ENCODE measurements at places on chromosomes 11 and 22. TPM values are rescaled to one million over a fixed set of nuclear protein-coding genes. Genes with fewer than 3 reads are reported as not detected.

DNA sequence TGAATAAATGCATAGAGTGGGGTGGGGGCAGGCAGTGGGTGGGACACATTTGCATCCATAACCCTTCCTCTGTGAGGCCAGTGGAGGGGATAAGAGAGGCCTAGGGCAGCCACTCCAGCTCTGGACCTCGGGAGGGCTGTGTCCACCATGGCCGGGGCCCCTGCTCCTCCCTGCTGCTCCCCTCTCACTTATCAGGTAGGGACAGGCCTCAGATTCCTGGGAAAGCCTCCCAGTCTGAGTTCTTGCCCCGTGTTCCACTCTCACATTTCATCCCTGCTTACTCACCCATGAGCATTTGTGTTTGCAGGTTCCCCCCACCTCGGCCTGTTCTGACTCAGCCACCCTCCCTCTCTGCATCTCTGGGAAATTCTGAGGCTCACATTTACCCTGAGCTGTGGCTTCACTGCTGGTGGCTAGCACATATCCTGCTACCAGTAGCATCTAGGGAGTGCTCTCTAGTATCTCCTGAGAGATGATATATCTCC is 128.7 kb upstream of the TOP3B start:
- no peak for DNase-seq

Gene IL17REL
- total RNA-seq = not detected

DNA sequence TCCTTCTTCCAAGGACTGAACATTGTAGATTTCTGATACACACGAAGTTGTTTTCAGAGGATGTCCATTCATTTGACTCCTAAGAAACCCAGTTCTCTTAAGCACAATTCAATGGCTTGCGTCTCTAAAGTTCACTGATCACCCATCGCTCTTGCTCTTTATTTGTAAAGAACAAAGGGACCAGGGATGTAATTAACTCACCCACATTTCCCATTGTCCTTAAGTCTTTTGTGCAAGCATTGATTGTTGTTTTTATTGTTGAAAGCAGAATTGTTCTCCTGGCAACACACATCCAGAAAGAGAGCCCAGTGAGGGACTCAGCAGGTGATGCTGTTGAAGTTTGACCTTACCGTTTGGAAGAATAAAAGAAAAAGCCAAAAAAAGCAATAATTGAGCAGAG is 59.2 kb downstream of the SPON1 start:
- DNase-seq = no peak

GRCh38 chr22:26541167-26541819 is 29.0 kb upstream of the TFIP11 start:
- no peak for DNase-seq

DNA sequence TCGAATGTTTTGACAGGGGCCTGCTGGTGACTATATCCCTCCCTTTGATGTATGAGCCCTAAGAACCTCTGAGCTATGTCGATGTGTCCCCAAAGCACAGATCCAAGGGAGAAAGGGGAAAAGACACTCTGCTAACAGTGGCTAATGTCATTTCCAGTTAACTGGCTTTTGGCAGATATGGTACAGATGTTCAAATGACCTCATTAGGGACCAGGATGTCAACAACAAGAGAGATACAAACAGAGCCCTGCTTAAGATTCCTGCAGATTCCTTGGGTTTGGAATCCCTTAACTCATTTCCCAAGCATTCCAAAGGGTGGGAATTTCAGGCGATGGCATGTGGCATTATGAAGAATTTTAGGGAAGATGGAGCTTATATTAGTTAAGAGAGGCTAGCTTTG is 517.3 kb downstream of the SOX6 start:
- DNase-seq = no peak

Gene C1QTNF6
- 4.6 TPM for total RNA-seq

Measured in ascending aorta (tissue), 2 donors.